Renal cortex interstitium (tissue), 15 donors: ENCODE measurements at places on chromosomes 13 and 19.

DNA sequence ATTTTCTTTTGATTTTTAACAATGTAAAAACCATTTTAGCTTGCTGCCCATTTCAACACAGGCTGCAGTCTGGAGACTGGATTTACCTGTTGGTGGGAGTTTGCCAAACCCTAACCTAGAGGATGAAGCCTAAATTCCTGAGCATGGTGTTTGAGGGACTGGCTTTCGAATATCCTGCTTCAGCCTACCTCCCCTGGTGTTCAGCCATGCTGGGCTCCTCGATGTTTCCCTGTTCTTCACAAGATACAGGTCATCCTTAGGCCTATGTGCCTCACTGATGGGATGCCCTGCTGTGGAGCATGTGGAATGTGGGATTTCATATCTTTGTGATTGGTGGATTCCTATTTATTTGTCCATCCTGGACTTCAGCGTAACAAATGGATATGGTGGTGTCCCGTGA, 20.4 kb upstream of the ERCC5 start:
- no peak for DNase-seq

DNA sequence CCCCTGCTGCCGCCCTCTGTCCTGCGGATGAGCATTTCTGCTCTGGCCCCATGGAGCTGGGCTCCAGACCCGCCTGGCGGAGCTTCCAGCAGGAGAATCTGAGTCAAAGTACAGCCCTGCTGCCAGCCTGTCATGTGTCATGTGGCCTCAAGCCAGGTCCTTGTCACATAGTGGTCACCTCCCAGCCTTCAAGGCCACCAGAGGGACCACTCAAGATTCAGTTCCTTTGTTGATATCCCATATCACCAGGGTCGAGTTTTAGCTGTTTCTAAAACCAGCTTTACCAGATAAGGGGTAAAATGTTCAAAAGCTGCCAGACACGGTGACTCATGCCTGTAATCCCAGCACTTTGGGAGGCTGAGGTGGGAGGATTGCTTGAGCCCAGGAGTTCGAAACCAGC, 13.4 kb downstream of the THOP1 start:
- no peak for DNase-seq

DNA sequence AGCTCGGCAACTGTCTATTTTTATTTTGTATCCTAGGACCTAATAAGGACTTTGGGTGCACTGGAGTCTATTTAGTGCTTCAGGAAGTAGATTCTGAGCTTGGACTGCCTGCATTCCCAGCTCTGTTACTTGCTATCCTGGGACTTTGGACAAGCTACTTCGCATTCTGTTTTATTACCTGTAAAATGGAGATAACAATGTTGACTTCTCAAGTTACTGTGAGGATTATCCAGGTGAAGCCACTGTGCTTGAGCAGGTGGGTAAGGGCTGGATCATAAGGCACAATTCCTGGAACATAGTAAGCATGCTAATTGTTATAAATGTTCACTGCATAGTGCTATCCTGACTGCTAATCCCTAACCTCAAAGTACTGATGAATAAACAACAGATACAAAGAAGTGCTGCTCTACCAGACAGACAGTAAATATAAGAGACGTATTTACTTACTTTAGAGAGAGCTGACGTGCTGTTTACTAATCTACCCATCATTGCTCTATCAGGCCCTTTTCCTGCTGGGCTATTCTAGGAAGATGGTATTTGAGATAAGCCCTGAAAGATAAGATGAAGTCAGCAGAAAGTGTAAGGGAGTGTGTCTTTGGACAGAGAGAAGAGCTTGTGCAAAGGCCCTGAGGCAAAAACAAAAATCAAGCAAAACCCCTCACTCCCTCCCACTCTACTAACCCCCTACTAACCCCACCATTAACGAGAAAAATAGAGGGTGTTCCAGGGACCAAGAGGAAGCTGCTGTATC, 50.8 kb upstream of the FLT1 start:
- DNase-seq = no peak

GRCh38 chr13:101751488-101751887, 299.0 kb downstream of the ITGBL1 start:
- peak; percentile 29 for DNase-seq

GRCh38 chr13:47548294-47548840, 452.7 kb downstream of the SUCLA2 start:
- no peak for DNase-seq

DNA sequence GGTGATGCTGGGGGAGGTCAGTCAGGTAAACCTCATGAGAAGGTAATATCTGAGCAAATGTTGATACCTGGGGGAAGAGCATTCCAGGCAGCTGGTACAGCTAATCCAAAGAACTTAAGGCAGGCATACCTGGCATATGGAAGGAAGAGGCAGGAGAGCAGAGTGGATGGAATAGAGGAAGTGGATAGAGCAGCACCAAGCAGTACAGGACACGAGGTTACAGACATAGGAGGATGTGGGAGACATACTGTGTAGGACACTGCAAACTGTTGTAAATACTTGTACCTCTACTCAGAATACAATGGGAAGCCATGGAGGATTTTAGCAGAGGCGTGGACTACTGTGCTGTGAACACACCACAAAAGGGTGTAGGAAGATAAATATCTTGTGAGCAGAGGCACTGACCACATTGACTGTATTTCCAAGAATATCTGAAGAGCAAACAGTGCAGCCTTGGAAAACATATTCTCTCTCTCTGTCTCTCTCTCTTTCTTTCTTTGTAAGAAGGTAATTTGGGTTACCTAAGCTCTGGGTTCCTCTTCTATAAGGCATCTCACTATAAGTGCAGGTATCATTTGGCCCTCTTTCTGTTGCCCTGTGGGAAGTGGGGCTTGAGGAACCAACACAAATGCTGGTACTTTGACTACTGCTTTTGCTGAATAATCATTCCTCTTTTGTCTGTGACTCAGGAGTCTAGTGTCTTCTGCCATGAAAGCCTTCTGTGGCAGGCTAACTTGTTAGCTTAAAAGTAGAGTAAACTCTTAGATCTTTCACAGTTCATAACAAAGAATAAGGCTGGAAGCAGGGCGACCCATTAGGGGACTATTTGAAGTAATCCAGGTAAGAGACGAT, 238.0 kb downstream of the VWA8 start:
- DNase-seq = no peak

GRCh38 chr13:37289212-37289935, 183.9 kb upstream of the CSNK1A1L start:
- DNase-seq = no peak

DNA sequence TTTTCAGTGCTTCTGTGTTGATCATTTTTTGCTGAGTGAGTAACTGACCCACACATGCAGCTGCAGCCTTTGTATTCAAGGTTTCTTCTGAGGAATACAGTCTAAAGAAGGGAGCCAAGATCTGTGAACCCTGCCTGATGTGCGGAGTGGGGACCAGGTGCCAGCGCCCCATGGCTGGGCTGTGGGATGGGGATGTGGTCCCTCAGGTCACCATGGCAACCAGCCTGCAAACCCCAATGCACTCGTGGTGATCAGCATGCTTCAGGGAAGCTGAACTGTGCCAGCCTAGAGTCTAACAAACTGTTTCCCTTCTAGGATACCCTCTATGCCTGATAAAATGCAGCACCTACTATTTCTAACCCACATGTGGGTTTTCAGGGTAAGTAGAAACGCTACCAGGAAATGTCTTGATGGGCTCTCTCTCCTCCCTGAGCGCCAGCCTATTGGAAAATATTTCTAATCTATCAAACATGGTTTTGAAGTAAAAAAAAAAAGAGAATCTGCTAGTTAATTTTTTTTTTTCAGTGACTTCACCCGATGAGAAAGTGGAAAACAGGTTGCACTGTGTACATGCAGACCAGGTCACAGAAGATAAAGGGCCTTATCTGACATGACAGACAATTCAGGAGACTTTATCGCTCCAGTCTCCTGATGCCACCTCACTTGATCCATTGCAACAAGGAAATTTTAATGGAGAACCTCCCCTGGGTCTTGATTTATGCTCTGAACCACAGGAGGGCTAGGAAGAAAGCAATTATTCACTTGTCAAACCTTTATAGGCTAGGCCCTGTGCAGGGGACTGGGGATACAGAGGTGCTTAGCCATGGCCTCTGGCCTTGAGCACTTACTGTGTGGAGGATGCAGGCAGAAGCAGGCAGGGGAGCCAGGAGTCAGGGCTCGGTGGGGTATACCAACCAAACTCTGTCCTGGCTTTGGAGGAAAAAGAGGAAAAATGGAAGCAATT, 51.1 kb downstream of the RASL11A start:
- DNase-seq = no peak

DNA sequence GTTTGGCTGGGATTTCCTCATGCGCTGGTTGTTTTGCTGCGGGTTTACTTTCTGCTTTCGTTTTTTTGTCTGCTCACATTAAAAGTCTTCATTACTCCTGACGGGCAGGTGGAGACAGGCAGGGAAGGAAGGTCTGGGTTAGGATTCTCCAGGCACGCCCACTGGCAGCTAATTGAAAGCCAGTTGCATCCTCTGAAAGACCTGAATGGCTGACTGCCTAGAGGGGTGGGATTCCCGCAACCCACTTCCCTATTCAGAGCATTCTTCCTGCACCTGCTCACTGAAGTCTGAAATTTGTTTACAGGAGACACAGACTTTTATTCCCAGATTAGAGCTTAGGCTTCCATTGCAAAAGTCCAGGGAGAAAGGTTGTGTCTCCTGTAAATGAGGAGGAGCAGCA, 172.0 kb downstream of the UQCRFS1 start:
- peak; percentile 42 for DNase-seq

GRCh38 chr19:46049597-46049996, 8.8 kb upstream of the IGFL4 start:
- no peak for DNase-seq

DNA sequence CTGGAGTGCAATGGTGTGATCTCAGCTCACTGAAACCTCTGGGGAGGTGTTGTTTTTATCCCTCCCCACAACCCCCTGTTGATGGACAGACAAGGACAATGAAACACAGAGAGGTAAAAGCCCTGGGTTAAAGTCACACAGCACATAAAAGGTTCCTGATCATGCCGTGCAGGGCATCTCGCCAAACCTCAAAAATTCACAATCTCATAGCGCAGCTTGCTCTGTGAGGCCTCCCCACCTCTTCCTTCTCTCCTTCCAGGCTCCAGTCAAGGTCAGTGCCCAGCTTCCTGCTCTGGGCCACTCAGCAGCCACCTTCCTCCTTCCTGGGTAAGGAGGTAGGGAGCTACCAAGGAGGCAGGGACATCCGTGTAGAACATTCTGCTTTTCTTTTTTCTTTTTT, 2.3 kb downstream of the FUT2 start:
- DNase-seq = no peak

- no peak for DNase-seq
Observed at GRCh38 chr13:102244607-102245227, 157.1 kb downstream of the FGF14 start.

- no peak for DNase-seq
Observed at GRCh38 chr13:24306632-24307031, 2.7 kb upstream of the C1QTNF9 start.

DNA sequence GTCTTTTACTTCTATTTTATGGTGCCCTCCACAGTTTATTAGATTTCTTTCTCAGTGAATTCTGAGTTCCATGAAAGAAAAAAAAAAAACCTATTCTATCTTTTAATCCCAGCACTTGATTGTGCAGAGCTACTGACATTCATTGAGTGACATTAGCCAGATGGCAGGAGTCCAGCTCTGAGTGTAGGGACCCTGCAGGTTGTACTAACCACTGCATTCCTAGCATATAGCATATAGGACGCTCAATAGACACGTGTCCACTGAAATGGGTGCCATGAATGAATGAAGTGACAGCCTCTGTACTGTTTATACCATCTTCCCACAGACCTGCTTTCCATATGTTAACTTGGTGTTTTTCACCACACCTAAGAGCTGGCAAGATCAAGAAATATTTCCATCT, 206.3 kb downstream of the RAP2A start:
- no peak for DNase-seq

DNA sequence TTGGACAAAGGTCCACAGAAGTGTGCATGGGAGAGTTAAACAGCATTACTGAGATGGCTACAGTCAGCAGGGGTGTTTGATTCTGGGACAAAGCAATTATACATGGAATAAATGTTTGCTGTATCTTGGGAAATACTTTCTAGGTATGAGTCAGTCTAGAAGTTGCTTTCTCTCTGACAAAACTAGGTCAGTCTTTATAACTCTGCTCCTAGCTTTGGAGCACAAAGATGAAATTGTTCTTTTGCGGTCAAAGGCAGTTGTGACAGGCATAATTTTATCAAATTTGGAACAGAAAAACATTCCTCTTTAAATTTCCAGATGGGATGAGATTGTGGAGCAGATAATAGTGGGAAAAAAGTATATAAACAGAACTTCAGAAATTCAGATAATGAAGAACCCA, 1045.4 kb upstream of the MIR17HG start:
- DNase-seq = no peak

- no peak for DNase-seq
Observed at GRCh38 chr19:41844601-41845000, at the start of gene LYPD4. Gene LYPD4 (minus strand): TSS chr19:41844683. CDS start chr19:41839285, 5,398 bp downstream.

- DNase-seq = no peak
Observed at GRCh38 chr19:47854459-47854858, 4.6 kb upstream of the TPRX2 start.

DNA sequence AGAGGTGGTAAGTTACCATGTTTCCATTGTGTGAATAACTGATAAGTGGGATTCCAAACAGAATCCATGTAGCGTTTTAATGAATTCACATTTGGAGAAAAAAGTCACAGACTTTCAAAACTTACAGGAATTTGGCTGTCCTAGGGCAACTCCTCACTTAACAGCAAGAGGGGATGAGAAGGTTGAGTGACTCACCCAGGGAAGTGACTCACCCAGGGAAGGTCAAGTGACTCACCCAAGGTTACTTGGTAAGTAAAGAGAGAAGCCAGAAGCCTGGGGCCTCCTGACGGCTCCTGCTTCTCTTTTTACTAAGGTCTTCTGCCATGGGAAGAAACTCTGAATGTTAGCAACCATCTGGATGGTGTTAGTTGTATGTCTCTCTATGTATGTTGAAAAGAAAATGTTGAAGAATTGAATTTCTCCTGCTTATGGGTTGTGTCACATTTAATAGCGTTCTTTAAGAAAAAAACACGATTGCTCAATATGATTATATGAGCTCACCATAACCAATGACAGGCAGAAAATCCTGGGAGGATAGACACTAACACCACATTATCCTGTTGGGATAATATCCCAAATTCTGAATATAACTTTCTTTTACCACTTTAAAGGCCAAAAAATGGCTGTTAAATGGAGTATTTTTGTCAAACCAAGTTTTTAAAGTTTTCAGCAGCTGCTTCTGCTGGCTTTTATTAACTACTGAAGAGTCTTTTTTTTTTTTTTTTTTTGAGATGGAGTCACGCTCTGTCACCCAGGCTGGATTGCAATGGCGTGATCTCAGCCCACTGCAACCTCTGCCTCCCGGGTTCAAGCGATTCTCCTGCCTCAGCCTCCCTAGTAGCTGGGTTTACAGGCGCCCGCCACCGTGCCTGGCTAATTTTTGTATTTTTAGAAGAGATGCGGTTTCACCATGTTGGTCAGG, 195.6 kb downstream of the GGACT start:
- DNase-seq = no peak

GRCh38 chr13:33096886-33097605, 80.8 kb downstream of the KL start:
- no peak for DNase-seq

GRCh38 chr13:32537580-32538142, 934 bp downstream of the N4BP2L2 start:
- DNase-seq = no peak

DNA sequence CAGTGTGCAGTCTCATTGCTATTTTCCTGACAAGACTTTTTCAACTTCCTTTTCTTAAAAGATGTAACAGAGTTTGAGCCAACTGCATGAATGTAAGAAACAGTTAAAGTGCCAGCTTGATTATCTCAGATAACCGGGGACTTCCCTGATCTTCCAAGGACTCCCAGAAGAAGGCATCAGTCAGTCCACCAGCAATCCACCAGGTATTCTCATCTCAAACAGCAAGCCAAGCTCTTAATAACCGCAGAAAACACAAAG, 350.1 kb downstream of the LIG4 start:
- DNase-seq = no peak

GRCh38 chr19:49614096-49614833, 23.3 kb downstream of the PRR12 start:
- DNase-seq = no peak
